AG09319 (cell line): ENCODE measurements at places on chromosomes 2 and 18.

- no peak for DNase-seq
These were observed 52.6 kb downstream of the PTPRM start for GRCh38 chr18:7619676-7620075.

DNA sequence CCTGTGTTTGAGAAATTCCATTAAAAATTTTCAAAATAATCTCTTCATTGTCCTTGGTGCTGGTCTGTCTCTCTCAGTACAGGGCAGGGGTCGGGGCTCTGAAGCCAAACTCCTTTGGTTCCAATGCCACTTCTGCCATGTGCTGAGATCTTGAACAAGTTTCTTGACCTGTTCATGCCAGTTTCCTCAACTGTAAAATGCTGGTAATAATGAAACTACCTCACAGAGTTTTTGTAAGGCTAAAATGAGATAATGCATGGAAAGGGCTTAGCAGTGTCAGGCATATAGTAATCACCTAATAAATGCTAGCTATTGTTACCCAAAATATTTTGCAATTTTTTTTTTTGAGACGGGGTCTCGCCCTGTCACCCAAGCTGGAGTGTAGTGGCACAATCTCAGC lies 16.9 kb upstream of the MREG start:
- no peak for DNase-seq

GRCh38 chr18:50143294-50143693 lies 51.7 kb downstream of the MYO5B start:
- DNase-seq, result no peak

DNA sequence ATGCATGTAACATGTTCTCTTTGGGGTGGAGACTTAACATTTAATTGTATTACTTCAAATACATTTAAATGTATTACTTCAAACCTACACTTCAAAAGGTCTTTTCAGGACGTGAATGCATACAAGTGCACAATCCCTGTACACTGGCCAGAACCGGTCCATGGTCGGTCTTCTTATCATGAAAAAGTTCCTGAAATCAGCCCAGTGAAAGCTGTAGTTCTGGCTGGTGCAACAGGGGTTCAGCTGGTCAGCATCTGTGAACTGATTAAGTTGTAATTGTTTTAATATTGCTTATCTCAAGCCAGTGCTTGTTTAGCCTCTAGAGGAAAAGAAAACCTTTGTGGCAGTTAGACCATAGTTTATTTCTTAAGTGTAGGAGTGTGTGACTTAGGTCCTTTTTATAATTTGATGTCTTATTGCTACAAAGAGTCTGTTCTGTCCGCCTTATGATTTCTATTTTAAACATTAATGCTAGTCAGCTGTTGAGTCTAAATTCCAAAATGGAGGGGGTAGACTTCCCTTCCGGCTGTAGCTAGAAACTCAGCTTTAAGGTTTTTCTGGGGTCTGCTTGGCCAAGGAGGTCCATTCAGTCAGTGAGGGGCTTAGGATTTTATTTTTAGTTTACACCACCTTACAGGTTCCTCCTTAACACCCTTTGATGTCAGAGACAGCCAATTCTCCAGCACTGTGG lies 768 bp upstream of the CYBRD1 start:
- no peak for DNase-seq
